ENCODE measurements at places on chromosomes 1 and 21. TPM values are rescaled to one million over a fixed set of nuclear protein-coding genes. Genes with fewer than 3 reads are reported as not detected.
A peak's percentile ranks its signal among the peaks of the same experiment; 100 is the strongest.

DNA sequence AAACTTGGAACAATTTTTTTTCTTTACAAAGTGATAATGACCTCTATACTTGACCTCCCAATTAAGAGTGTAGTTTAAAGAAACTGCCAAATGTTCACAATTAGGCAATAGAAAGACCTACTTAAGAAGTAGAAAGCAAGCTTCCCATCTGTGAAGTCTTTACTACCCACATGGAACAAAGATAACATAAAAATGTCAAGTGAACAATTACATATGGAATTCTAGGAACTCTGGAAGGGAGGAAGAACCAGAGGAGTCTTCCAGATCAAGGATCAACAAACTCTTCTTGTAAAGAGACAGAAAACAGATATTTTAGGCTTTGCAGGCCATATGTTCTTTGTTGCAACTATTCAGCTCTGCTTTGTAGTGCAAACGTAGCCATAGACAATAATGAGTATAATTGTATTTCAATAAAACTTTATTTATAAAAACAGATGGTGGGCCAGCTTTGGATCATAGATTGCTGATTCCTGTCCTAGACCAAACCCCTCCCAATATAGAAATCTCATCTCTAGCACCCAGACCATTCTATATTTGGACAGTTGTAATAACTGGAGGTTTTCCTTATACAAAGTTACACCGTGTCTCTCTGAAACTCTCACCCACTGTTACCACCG, 68.4 kb upstream of the MAGI3 start:
- no peaks in the 10 kb centered on the region for H3K4me1 ChIP-seq
- H3K36me3 ChIP-seq: no peaks in the 10 kb centered on the region
- no peak overlapping the region for H3K27ac ChIP-seq

DNA sequence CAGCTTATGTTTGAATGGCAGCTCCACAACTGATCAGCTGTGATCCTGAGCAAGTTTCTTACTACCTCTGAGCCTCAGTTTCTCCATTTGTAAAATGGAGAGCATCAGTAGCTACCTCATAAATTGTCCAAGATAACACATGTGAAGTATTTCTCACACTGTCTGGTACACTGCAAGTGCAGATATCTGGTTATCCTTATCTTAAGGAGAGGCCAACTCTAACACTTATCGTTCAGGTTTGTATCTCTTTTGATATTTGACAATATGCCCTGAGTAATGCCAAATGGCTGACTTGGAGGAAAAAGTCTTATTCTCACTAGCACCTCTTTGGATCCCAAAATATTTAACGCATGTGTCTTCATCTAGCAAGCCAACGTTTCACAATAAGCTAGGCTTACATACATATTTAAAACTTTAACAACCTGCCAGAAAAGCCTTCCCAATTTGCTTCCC, 2.7 kb downstream of the CSRP1 start:
- DNase-seq: no peak
- peak overlapping the region; percentile 94 for H3K27ac ChIP-seq
- H3K4me1 ChIP-seq: peaks cover 66% of the 10 kb centered on the region

- no peaks in the 10 kb centered on the region for H3K36me3 ChIP-seq
- no peak for DNase-seq
- no peak overlapping the region for H3K27ac ChIP-seq
- no peaks in the 10 kb centered on the region for H3K27me3 ChIP-seq
- no peak overlapping the region for H3K4me3 ChIP-seq
These were observed 27.9 kb upstream of the TSPEAR start for GRCh38 chr21:44739316-44739715.

DNA sequence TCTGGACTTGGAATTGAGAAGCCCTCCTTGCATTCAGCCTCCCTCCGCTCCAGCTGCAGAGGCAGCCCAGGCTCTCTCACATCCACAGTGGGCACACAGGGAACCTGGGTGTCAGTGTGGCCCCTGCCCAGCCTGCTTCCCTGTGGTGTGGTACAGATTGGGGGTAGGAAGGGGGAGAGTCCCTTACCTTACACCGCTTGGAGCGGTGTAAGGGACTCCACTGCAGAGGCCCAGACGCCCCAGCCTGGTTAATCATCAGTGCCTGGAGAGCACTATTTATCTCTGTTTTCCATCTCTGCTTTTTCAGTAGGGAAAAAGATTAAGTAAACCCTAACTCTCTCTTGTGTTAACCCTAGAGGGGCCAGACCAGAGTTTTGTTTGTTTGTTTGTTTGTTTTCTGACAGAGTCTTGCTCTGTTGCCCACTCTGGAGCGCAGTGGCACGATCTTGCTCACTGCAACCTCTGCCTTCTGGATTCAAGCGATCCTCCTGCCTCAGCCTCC, 803 bp upstream of the RHBG start:
- no peaks in the 10 kb centered on the region for H3K36me3 ChIP-seq
- H3K27ac ChIP-seq: no peak overlapping the region
- no peaks in the 10 kb centered on the region for H3K27me3 ChIP-seq
- no peak overlapping the region for H3K4me3 ChIP-seq

- no peak overlapping the region for H3K27ac ChIP-seq
- no peaks in the 10 kb centered on the region for H3K36me3 ChIP-seq
- no peaks in the 10 kb centered on the region for H3K27me3 ChIP-seq
- H3K4me3 ChIP-seq: no peak overlapping the region
These were observed 45.9 kb downstream of the PIK3R3 start for GRCh38 chr1:46086576-46086975.

The LCE1F gene
- not detected for total RNA-seq
